Dermis blood vessel endothelial cell (primary cell): ENCODE measurements at places on chromosomes 6 and 20. TPM values are rescaled to one million over a fixed set of nuclear protein-coding genes. Genes with fewer than 3 reads are reported as not detected.

The RBM24 gene
- total RNA-seq = 2.9 and 3.4 TPM in 2 replicates

The DEF6 gene
- 0.88 and 1.0 TPM in 2 replicates for total RNA-seq

The SLC26A8 gene
- under 0.01 TPM in 1 of 2 replicates, not detected in the other for total RNA-seq

The DOK5 gene
- 0.34 and 0.51 TPM in 2 replicates for total RNA-seq

The CRYBG1 gene
- total RNA-seq = 38.1 and 44.9 TPM in 2 replicates

The RIPPLY2 gene
- 0.42 TPM in 1 of 2 replicates, not detected in the other for total RNA-seq

The TMEM151B gene
- total RNA-seq = not detected in 2 replicates

The CST2 gene
- not detected in 2 replicates for total RNA-seq

The PCK1 gene
- total RNA-seq = not detected in 2 replicates

The PAX1 gene
- total RNA-seq = not detected in 2 replicates

The TFAP2D gene
- not detected in 2 replicates for total RNA-seq

The MSH5 gene
- 7.1 and 8.5 TPM in 2 replicates for total RNA-seq

The CRIP3 gene
- total RNA-seq = 0.34 TPM in 1 of 2 replicates, not detected in the other
